K562 (cell line): ENCODE measurements at places on chromosomes 1 and 21. TPM values are rescaled to one million over a fixed set of nuclear protein-coding genes. Genes with fewer than 3 reads are reported as not detected.

- DNase-seq = no peak
Observed at GRCh38 chr1:98176414-98176813, 255.6 kb upstream of the DPYD start.

GRCh38 chr1:160879056-160879455 lies 5.9 kb downstream of the ITLN1 start:
- no peak for DNase-seq

- no peak for DNase-seq
Observed at GRCh38 chr21:39555911-39556590, 56.7 kb upstream of the B3GALT5 start.

- DNase-seq = no peak
Observed at GRCh38 chr1:53639996-53640700, 98.8 kb downstream of the GLIS1 start.

DNA sequence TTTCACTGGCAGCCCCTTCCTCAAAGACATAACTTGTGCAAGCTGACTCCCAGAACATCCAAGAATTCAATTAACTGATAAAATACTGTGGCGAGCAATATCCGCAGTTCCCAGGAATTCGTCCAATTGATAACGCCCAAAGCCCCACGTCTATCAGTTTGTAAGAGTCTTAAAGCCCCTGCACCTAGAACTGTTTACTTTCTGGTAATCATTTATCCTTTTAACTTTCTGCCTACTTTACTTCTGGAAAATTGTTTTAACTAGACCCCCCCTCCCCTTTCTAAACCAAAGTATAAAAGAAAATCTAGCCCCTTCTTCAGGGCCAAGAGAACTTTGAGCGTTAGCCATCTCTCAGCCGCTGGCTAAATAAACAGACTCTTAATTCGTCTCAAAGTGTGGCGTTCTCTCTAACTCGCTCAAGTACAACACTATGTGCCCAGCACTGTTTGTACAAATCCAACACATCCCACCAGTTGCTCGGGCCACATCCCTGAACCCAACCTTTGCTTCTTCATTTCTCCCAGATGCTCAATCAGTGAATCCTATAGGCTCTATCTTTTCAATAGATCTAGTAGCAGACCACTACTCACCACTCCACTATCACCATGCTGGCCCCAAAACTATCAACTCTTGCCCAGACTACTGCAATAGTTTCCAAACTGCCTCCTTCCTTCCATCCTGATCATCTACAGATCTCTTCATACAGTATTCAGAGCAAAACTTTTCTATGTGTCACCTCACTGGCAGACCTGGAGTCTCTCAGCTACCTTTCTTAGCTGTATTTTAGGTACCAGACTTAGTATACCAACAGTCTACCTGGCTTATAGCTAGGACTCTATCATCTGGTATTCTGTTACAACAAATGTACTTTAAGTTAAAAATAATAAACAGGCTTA lies 3.3 kb upstream of the CHD1L start:
- no peak for DNase-seq

DNA sequence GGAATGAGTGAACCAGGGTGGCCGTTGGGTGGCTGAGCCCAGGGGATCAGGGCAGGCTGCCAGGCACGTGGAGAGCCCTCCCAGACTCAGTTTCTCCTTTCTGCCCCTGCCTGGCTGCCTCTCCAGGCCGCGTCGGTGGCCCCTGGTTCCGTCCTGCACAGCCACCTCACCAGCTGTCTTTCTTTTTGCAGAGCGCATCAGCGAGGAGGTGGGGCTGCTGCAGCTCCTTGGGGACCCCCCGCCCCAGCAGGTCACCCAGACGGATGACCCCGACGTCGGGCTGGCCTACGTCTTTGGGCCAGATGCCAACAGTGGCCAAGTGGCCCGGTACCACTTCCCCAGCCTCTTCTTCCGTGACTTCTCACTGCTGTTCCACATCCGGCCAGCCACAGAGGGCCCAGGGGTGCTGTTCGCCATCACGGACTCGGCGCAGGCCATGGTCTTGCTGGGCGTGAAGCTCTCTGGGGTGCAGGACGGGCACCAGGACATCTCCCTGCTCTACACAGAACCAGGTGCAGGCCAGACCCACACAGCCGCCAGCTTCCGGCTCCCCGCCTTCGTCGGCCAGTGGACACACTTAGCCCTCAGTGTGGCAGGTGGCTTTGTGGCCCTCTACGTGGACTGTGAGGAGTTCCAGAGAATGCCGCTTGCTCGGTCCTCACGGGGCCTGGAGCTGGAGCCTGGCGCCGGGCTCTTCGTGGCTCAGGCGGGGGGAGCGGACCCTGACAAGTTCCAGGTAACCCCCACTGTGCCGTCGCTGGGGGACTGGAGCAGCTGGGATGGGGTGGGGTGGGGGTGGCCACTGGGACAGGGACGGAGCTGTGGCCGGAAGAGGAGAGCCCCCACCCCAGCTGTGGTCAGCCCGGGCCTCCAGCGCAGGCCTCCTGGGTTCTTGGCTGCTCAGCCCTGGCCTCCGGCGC lies 63.3 kb downstream of the COL18A1 start:
- no peak for DNase-seq

GRCh38 chr1:22971611-22972405 lies 858 bp downstream of the LACTBL1 start:
- no peak for DNase-seq

GRCh38 chr21:31326522-31327242 lies 17.4 kb downstream of the TIAM1 start:
- no peak for DNase-seq

DNA sequence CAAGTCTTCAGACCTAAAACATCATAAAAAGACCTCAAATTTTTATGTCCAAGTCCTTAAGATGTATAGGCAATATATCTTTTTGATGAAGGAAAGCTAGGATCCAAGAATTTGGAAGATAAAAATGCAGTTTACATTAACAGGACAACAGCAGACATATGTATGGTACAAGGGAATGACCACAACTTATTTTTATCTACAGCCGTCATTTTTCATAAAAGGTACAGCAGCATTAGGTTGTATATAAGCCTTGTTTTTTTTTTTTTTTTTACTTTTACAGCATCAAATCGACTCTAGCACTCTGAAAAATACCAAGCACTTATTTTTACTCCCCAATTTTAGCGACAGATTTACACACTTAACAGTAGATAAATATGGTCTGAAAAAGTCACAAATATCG lies 1.3 kb downstream of the SRSF10 start:
- no peak for DNase-seq

DNA sequence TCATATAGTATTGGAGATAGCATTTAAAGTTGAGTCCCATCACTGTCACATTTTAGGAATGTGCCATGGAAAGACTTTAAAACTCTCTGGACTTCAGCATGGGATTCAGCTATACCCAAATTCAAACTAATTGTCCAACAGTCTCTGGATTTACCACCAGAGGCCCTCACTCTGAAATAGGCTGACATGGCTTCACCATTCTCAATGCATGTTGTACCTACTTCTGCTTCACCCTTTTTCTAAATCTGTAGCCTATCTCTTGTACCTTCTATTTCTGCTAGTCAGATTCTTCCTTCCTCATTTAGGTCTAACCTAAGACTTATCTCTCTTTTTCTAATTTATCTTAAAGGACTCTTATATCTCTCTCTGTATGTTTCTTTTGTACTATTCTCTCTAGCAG lies 512.7 kb upstream of the ZRANB2 start:
- DNase-seq = no peak

- no peak for DNase-seq
Observed at GRCh38 chr1:176932114-176933104, 232.1 kb downstream of the ASTN1 start.

DNA sequence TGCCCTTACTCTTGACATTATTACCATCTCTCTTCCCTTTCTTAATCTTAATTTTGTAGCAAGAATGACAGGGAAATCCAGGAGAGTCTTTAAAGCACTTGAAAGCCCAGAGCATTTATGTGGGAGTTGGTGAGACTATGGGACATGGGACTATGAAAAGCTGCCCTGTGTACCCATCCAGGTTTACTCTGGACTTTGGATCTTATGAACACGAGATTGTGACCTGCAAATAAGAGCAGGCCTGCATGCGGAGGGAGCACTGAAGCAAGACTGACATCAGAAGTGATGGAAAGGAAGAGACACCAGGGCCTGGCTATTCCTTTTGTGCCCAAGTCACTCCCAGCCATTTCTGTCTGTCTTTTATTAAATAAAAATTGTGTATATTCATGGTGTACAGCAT lies 209.6 kb downstream of the NUF2 start:
- no peak for DNase-seq

DNA sequence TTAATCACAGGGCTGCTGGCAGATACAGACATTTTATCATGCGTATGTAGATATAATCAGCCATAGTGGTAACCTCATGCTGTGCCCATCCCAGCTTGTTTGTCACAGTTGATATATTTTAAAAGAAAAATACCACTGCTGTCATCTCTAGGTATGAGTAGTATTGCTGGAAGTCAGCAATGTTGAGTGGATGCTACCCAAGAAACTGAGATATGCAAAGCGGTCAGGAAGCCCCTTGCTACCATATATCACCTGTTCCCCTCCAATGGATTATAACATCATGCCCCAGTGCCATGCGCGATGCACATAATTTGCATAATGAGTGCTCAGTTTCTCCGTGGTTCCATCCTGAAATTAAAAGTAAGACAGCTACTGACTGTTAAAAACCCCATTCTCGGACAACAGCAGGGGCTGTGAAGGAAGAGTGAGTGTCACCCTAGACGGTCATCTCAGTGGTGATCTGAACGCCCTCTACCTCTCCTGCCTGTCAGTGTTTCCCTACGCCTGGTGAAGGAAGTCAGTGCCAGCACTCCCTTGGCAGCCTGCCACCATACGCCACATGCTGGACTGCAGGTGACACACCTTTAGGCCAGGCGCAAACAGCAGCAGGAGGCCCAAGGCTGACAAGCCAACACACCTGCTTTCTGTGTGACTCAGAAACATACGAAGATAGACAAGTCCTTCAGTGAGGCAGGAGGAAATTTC lies 2.7 kb downstream of the IL10RB start:
- DNase-seq = no peak

GRCh38 chr1:151051356-151052009 lies 3.9 kb downstream of the C1orf56 start:
- no peak for DNase-seq

GRCh38 chr1:113545626-113546025 lies 155.3 kb downstream of the MAGI3 start:
- DNase-seq = no peak

- no peak for DNase-seq
Observed at GRCh38 chr1:10046356-10047085, 13.8 kb downstream of the UBE4B start.

GRCh38 chr1:29716306-29716705 lies 480.0 kb downstream of the PTPRU start:
- DNase-seq = no peak

DNA sequence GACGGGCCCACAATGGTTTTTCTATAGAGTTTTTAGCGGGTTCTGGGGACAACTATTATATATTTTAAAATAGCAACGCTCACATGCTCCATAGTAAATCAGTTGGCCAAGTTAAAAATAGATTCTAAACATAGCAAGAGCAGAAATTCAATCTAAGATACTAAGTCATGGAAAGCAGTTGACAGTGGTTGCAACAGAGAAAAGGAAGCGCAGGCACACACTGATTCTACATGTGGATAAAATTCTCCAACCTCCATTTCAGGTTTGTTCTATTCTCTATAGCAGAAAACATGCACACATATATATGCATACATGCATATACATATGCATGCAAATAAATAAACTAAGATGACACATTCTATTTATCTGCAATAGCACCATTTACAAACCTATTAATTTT lies 89.6 kb upstream of the HNRNPU start:
- no peak for DNase-seq

GRCh38 chr1:93093332-93094006 lies 14.4 kb downstream of the MTF2 start:
- no peak for DNase-seq

GRCh38 chr1:190172651-190173430 lies 304.8 kb downstream of the BRINP3 start:
- DNase-seq = no peak

The ITGB2 gene
- total RNA-seq = 1.2 and 1.3 TPM in 2 replicates

The DRAM2 gene
- 35.9 and 41.9 TPM in 2 replicates for total RNA-seq

The ASTN1 gene
- 0.11 and 0.22 TPM in 2 replicates for total RNA-seq

The CDC20 gene
- 212 and 224 TPM in 2 replicates for total RNA-seq

The EVA1B gene
- total RNA-seq = 27.2 and 27.8 TPM in 2 replicates

The RAD54L gene
- total RNA-seq = 67.0 and 72.7 TPM in 2 replicates

The BEND5 gene
- total RNA-seq = not detected in 2 replicates
